T-helper 2 cell (primary cell): ENCODE measurements at places on chromosomes 6 and 20.

GRCh38 chr6:120938876-120939472, 395.3 kb downstream of the TBC1D32 start:
- DNase-seq = no peak

DNA sequence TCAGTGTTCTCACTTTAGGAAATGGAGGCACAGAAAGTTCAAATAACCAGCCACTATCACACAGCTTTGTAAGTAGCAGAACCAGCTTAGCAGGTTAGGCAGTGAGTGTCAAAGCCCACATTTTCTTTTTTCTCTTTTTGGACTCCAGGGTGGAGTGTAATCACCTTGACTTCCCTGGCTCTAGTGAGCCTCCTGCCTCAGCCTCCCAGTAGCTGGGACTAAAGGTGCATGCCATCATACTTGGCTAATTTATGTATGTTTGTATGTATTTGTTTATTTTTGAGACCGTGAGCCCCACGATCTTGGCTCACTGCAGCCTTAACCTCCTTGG, 7.8 kb upstream of the NCOA3 start:
- no peak for DNase-seq

DNA sequence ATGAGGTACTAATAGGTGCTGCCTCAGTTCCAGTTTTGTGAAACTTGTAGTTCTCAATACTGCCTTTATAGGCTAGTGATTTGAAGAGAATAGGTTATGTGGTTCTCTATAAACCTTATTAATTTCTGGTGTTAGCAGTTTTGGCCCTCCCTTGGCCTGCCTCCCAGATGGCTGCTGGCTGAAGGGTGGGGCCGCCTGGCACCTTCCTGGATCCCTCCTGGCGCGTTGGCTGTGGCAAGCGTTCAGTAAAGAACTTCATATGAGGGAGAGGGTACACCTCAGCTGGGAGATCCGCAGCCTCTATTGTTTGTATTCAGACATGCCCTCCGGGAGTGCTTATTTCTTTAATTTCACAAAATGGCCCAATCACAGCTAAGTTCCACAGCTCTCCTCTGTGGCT, 51.9 kb downstream of the FAM120B start:
- DNase-seq = no peak

GRCh38 chr20:50256577-50256976, 65.9 kb downstream of the CEBPB start:
- no peak for DNase-seq

GRCh38 chr6:4574007-4574406, 202.2 kb upstream of the CDYL start:
- DNase-seq = no peak

- DNase-seq = no peak
These were observed 390.5 kb upstream of the HSF2 start for GRCh38 chr6:122009000-122009350.

DNA sequence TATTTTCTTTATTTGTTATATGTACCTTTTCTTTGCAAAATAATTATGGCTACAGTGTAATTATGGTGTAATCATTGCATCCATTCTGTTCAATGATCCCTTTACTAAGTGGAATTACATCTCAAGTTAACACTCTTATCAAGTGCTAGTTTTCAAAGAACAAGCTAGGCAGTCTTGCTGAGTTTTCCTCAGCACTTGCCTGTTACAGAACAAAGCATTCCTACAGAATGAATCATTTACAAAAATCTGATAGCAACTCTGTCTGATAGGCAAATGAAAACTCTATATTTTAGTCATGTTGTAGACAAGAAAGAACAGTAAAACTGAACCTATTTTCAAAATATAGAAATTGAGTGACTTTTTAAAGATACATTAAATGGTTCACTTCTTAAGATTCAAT, 109.8 kb upstream of the POU3F2 start:
- DNase-seq = no peak

DNA sequence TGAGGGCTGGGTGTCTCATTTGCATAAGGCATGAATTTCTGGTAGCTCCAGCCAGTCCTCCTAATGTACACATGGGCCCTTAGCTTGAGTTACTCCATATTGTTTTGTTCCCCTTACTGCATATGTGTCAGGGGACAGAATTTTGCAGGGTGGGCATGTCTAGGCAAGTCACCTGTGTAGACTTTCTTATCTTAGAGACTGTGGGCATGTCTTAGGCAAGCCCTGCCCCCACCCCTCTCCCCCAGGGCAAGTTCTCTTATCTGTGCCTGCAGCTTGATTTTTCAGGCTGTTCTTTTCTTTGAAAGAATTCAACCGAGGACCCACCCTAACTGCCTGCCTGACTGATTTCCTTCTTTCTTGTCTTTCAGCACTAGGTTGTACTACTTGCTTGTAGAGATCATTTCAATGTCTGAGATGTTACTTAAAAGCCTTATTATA, 32.1 kb downstream of the NHLRC1 start:
- no peak for DNase-seq

DNA sequence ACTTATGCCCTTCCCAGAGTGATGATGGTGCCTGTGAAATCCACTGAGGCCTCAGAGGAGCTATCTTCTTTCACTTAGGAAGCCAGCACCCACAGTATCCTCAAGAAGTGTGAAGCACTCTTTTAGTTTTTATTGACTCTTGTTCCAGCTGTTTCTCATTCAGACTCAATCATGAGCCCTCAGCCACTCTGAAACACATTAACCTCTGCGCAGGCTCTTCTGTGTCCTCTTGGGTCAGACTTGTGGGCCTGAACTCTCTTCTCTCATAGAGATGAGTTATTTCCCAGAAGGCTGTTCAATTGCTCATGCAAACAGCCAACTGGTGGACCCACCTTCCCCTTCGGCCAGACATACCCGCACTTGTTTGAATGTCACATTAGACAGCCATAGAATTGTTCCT, 27.8 kb upstream of the PREP start:
- DNase-seq = no peak

- no peak for DNase-seq
These were observed 37.1 kb downstream of the SLC22A23 start for GRCh38 chr6:3419624-3420272.

- DNase-seq = no peak
These were observed 36.1 kb upstream of the CEP162 start for GRCh38 chr6:84263557-84263956.

DNA sequence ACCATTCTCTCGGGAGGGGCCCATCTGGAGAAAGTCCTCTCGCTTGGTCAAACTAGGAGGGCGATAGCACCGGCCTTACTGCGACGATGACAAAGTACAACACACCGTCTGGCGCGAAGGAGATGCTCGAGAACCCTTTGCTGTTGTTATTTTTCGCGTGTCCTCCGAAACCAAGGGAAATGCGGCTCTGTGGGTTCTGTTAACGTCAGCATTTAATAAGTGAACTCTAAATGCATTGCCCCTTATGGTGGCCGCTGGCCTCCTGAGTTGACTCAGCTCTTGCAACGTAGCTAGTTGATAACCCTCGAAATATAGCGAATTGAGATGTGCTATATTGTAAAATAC, 577 bp upstream of the SCAND1 start:
- peak; percentile 85 for DNase-seq

- DNase-seq = no peak
These were observed 39.3 kb downstream of the SNRNP48 start for GRCh38 chr6:7629321-7629720.

GRCh38 chr20:24966317-24967012, 17.4 kb downstream of the CST7 start:
- DNase-seq = no peak

- no peak for DNase-seq
These were observed 21.3 kb downstream of the CTNNBL1 start for GRCh38 chr20:37714978-37715672.

DNA sequence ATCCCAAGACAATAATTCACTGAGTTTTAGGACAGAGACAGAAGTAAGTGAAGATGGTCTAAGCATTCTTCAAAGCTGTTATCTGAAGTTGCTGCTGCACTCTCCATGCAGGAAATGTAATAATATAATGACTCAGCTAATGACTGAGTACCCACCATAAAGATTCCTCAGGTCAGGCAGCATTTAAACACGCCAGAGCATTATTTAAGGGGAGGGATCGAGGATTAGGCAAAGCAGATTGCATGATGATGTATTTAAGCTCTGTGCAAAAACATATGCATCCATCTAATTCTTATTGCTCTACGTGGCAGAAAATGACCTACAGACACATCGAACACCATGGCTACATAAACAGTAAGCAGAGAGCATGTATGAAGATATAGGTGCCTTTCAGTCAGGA, 216.4 kb downstream of the UNC5CL start:
- no peak for DNase-seq

DNA sequence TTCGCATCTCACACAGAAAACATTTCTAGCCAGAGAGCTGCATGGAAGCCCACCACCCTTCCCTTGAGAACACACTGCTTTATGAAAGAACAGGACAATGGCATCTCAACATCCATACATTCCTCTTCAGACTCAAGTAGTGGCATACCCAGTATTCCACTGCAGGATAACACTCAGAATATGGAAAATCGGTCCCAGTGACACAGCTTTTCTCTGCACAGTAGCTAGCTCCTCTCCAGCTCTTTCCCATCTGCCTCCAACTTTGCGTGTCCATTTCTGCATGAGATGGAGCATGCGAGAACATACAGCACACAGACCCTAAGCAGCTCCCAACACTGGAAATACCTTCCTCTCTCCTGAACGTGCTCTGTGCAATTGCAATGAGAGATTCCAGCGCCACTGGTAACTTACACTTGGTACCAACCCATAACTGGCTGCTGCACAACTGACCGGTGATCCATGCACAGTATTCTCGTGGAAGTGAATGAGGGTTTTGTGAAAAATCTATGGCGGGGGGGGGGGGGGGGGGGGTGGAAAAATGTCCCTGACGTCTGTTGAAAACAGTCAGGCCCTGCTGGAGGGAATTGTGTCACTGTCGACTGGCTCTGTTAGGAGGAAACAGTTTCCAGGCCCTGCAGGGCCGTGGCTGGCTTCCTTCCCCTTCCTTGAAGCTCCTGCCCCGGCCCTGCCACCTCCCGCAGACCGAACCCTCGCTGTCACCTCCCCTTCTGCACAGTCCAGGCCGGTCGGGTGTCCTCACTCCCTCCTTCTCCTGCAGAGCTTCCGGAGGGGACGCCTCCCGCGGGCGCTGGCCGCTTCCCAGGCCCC, 265.9 kb upstream of the QKI start:
- no peak for DNase-seq

DNA sequence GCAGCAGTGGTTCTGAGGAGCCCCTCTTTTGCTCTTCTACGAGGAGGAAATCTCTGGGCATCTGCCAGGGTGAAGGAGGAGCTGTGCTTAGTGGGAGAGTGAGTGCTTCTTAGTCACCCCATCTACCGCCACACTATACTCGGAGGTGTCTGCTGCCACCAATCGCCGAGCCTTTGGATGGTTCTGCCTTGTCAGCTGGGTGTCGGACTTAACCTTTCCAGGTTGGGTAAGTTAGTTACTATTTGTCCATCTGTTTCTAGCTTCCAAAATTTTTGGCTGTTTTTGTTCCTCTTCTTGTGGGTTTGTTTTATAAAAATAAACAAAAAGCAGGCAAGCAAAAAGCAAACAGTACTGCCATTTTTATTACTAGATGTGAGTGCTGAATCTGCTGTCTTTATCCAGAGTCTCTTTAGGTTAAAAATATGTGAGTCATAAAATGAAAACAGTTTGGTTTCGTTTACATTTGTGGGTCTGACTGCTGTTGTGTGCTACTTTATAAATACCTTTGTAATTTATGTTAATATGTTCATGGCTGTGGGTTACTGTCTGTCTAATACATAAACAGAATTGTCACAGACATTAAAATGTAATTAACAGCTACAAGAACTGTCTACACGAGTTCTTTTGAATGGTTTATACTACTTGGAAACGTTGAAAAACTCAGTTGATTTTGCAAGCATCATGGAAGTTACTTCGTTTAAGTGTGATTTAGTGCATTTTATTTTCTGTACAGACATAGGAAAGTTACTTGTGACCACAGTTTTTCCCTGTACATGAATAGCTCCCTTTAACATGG, 89.2 kb downstream of the ARID1B start:
- peak; percentile 66 for DNase-seq

- DNase-seq = peak; percentile 17
These were observed at the start of gene MAPK13 for GRCh38 chr6:36129941-36130666. Gene MAPK13, plus strand, starts transcription at chr6:36130513. Its CDS starts 70 bp downstream, at chr6:36130583.

GRCh38 chr6:92700411-92700810, 718.9 kb downstream of the EPHA7 start:
- DNase-seq = no peak

DNA sequence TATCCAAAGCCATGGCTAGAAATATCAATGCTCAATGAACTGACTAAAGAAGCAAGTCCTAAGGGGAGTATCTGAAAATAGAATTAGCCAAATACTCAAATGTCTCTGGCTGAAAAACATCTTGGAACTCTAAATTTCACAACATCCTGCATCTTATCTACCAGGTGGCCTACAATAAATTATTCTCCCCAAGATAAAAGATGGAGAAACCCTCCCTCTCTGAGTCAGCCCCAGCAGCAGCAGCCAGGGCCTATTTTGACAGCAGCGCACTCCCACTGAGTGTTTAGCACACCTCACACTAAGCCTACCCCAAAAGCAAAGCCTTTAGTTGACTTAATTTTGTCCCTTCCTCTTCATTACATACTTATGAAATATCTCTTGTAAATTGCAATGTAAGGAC, 5.9 kb downstream of the CALHM6 start:
- no peak for DNase-seq

DNA sequence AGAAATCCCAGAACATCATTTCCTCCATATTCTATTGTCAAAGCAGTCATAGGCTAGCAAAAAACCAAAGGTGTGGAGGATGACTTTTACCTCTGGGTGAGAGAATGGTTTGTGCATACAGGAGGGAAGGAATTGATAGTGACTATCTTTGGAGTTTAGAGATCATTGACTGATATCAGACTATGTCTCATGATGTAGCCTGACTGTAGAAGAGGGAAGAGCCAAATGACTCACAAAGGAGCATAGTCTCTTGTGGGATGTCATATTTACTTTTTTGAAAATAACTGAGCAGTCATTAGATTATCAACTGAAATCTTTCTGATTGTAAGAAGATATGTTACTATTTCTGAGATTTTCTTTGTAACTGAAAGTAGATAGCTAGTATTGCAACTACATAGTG, 158.5 kb downstream of the FLRT3 start:
- DNase-seq = no peak

- no peak for DNase-seq
These were observed 93.4 kb downstream of the MBOAT1 start for GRCh38 chr6:20118892-20119291.

DNA sequence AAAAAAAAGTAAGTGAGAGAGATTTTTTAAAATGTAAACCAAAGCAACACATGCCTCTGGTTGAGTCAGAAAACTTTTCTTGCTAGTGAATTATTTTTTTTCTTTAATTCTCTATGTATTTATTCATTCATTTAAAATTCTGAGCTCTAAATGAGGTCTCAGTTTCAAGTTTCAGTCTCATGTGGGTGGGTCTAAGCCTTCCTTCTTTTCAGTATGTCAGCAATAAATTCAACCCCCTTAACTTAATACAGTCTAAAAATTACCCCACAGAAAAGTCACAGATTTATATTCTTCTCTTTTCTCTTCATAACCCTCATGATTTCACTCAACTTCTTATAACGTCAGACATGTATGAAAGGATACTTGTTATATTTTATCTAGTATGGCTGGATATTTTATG, 663.3 kb upstream of the PTCHD4 start:
- DNase-seq = no peak

DNA sequence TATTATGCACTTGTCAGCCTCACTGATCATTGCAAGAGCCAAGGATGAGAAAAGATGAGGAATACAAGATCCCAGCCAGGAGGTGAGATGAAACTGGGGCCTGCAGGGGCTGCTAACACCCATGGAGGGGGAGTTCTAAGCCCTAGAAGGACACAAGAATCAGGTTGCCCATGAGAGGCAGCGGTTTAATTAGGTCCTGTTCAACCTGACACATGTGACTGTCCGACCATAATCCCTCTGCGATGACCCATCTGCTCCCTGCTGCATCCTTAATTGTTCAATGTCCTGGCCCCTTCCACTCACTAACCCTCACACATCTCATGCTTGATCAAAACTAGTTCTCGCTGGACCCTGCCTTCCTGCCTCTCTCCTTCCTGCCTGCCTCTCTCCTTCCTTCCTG, 52.2 kb upstream of the NNAT start:
- no peak for DNase-seq
